T-cell (primary cell): ENCODE measurements at places on chromosomes 1 and 21.

- no peaks in the 10 kb centered on the region for H3K27me3 ChIP-seq
- H3K36me3 ChIP-seq: peaks cover 27% of the 10 kb centered on the region
- no peak overlapping the region for H3K4me3 ChIP-seq
- no peak for DNase-seq
- H3K4me1 ChIP-seq: no peaks in the 10 kb centered on the region
- H3K27ac ChIP-seq: no peak overlapping the region
Observed at GRCh38 chr1:172609528-172609927, 49.4 kb upstream of the FASLG start.

DNA sequence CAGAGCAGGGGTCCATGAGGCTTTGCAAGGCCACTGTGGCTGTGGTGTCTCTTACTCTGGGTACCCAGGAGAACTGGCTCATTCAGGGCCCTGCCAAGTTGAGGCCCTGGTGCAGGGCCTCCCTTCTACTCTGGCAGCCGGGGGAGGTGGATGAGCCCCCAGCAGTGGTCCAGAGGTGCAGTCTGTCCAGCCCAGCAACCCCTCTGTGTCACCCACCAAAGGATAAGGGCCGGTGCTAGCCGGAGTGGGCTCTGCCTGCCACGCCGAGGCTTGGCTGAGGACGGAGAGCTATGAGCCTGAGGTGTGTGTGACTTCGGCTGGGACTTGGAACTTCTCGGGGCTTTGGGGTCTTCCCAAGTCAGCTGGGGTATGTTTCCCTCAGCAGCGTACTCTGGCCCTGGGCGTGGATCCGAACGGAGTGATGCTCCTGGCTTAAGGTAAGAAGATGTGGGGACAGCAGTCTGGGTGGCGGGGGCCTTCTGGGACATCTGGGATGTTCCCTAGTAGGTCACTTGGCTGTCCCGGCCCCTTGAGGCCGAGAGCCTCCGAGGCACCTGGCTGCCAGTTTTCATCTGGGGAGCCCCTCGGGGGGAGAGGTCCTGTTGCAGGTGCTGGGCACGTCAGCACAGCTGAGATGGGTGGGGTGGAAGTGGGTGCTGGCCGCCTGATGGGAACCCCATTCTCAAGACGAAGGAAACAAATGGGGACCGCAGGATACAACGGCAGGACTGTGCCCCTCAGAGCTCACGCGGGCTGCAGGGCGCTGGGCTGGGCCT lies 25.9 kb downstream of the RUNX3 start:
- DNase-seq: peak; percentile 12
- peaks cover 32% of the 10 kb centered on the region for H3K36me3 ChIP-seq
- no peak overlapping the region for H3K27ac ChIP-seq

- H3K36me3 ChIP-seq: no peaks in the 10 kb centered on the region
- H3K27me3 ChIP-seq: no peaks in the 10 kb centered on the region
- no peak overlapping the region for H3K4me3 ChIP-seq
- H3K27ac ChIP-seq: no peak overlapping the region
Observed at GRCh38 chr1:60390593-60391282, 317.2 kb upstream of the C1orf87 start.

GRCh38 chr1:216531263-216532239 lies 108.3 kb upstream of the USH2A start:
- no peak for DNase-seq
- no peak overlapping the region for H3K27ac ChIP-seq
- no peak overlapping the region for H3K4me3 ChIP-seq
- H3K27me3 ChIP-seq: no peaks in the 10 kb centered on the region

DNA sequence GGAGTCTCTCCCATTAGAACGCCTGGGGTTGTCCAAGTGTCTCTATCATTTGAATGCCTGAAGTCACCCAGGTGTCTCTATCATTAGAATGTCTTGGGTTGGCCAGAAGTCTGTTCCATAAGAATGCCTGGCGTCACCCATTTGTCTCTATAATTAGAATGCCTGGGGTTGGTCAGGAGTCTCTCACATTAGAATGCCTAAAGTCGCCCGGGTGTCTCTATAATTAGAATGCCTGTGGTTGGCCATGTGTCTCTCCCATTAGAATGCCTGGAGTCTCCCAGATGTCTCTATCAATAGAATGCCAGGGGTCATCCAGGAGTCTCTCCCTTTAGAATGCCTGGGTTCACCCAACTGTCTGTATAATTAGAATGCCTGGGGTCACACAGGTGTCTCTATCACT lies 54.5 kb downstream of the RNF187 start:
- no peaks in the 10 kb centered on the region for H3K27me3 ChIP-seq
- H3K27ac ChIP-seq: no peak overlapping the region
- DNase-seq: no peak
- H3K4me1 ChIP-seq: no peaks in the 10 kb centered on the region

DNA sequence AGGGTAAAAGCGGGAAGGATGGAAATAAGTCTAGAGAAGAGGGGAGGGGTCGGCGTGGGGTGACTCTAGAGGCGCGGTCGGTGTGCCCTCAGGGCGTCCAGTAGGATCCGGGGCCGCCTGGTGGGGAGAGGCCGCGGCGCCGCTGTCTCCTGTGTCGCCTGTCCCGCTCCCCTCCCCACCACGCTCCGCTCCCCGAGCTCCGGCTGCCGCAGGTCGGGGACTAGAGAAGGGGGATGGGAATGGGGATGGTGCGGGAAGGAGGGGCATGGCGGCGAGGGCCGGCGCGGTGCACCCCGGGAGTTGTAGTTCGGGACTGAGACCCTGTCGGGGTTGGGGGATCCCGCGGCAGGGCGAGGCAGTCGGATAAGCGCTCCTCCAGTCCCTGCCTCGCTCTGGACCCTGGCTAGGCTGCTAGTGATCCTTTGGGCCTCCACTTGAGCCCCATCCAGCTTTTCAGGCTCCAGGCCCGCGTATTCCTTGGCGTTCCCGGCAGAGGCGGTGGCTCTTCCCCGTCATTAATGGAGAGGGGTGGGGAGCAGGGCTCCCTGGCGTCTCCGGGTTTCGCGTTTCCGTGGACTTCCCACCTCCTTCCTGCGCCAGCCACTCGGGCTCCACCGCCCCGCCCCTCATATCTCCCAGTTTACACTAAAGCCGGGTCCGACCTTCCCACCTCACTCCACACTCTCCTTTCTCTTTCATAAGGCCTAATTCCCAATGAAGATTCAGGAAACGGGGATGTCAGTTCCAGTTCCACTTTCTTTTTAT lies at the start of gene ENTREP3:
TSS of gene ENTREP3 (minus strand) at position 241 of the 765 bp plus-strand sequence. CDS start 606 bp downstream, outside the sequence.
- peak within 1 kb of the TSS; percentile 30 for H3K27ac ChIP-seq
- DNase-seq: peak; percentile 43
- peaks cover 7% of the 10 kb centered on the region for H3K4me1 ChIP-seq
- H3K4me3 ChIP-seq: peak within 1 kb of the TSS; percentile 77
- H3K36me3 ChIP-seq: no peaks in the 10 kb centered on the region

GRCh38 chr1:43648221-43648847 lies 1.6 kb upstream of the KDM4A start:
- no peaks in the 10 kb centered on the region for H3K27me3 ChIP-seq
- no peak overlapping the region for H3K27ac ChIP-seq
- no peak overlapping the region for H3K4me3 ChIP-seq

DNA sequence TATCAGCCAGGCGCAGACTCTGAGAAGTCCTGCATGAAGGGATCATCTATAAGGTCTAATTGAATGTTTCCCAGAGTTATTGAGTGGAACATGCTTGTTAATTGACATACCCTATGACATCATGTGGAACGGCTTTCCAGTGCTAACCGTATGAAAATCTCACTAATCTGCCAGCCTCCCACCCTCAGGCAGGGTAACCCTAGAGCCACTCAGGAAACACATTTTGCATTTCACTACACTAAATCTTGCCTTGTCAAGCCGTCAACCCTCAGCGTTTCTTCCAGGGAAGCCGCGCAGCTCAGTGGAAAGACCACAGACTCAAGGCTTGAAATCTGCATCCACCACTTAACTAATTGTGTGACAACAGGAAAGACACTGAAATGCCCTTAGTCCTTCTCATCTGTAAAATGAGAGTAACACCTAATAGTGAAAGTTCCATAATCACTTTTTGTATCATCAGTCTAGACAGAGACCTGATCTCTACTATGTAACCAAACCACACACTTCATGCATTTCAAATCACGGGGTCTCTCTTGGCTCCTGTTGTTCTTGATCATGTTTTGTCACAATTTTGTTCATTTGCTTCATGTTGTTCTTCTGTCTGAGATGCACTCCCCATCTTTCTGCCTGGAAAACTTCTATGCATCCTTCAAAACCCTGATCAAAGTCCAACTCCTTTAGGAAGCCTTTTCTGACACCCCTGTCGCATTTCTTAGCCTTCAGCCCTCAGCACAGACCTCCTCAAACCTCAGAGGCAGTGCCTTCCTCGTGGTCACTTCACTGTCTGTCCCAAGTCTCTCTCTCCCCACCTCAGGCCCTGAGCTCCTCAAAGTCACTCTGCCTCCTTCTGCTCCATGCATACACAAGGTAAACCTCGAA lies 246.5 kb downstream of the TOMM20 start:
- H3K27me3 ChIP-seq: no peaks in the 10 kb centered on the region
- no peak overlapping the region for H3K4me3 ChIP-seq
- H3K27ac ChIP-seq: no peak overlapping the region
- DNase-seq: no peak
- H3K4me1 ChIP-seq: peaks cover 8% of the 10 kb centered on the region
- H3K36me3 ChIP-seq: no peaks in the 10 kb centered on the region

- no peaks in the 10 kb centered on the region for H3K4me1 ChIP-seq
- no peak overlapping the region for H3K4me3 ChIP-seq
- no peak for DNase-seq
- no peaks in the 10 kb centered on the region for H3K36me3 ChIP-seq
Observed at GRCh38 chr1:216459651-216460207, 36.5 kb upstream of the USH2A start.

GRCh38 chr1:228983231-228983660 lies 248.0 kb downstream of the RHOU start:
- H3K4me3 ChIP-seq: no peak overlapping the region
- no peak overlapping the region for H3K27ac ChIP-seq
- H3K4me1 ChIP-seq: no peaks in the 10 kb centered on the region
- H3K27me3 ChIP-seq: peaks cover 16% of the 10 kb centered on the region

- no peak overlapping the region for H3K27ac ChIP-seq
- no peak overlapping the region for H3K4me3 ChIP-seq
- DNase-seq: no peak
- H3K4me1 ChIP-seq: no peaks in the 10 kb centered on the region
- H3K27me3 ChIP-seq: no peaks in the 10 kb centered on the region
Observed at GRCh38 chr21:27807596-27807995, 840.7 kb upstream of the ADAMTS5 start.

DNA sequence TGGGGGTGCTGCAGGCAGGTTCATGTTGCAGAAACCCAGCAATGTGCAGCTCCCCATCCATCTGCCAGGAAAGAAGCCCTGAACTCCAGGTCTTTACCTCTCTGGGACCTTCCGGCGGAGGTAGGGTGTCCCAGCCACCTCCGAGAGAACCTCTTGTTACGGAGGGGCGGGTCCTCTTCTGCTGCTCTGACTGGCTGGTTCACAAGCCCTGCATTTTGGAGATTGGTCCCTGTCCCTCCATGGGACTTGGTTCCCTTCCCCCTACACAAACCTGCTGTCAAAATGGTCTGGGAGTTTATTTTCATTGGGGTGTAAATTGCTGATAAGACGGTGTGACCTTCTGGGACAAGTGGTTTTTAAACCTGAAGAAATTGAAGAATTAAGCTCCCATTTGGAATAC lies 8.0 kb upstream of the CELSR2 start:
- H3K27ac ChIP-seq: no peak overlapping the region
- H3K4me1 ChIP-seq: peaks cover 20% of the 10 kb centered on the region
- H3K27me3 ChIP-seq: peaks cover 22% of the 10 kb centered on the region
- no peak for DNase-seq

DNA sequence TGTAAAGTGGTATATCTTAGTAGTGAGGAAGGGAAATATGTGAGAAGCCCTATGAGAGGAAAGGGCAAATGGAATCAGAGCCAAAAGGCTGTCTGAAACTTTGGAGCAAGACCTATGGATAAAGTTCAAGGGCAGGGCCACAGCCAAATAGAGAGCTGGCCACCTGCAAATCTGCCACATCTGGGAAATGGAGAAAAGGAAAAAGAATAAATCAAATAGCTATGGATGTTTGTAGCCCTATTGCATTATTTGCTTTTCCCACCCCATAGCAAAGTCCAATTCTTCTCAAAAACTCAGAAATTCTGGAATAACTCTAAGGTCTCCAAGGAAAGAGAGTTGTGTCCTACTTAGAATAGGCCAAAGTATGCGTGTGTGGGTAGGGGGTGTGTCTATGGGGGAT lies 4.0 kb upstream of the HLX start:
- H3K27me3 ChIP-seq: peaks cover 44% of the 10 kb centered on the region
- H3K36me3 ChIP-seq: no peaks in the 10 kb centered on the region
- H3K4me3 ChIP-seq: no peak overlapping the region

DNA sequence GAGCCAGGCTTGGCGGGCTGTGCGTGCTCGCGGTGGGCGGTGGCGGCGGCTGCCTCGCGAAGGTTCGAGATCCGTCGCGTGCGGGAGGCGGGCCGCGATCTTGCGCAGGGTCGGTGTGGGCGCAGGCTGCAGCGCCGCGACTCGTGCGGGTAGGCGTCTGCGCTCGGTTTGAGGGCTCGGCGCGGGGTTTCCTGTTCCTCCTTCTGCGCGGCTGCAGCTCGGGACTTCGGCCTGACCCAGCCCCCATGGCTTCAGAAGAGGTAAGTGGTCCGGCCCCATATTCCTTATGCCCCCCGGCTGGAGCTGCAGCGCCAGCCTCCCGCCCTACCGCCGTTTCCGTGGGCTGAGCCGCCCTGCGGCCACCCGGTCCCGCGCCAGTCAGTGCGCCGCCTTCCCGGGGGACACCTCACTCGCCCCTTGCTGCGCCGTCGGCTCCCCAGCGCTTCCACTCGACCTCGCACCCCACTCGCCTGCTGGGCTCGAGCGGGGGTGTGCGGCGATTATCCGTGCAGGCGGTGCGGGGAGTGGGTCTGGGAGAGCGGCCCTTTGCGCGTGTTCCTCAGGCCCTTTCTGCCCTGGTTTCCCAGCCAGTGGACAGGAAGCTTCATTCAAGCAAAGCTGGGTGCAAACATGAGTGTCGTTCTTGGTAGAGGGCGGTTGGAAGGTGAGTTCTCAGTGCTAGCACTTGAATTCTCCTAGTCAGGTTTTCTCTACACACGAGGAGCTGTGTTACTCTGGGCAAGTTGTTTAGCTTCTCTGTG lies at the start of gene CACYBP:
TSS of gene CACYBP (plus strand) at position 12 of the 761 bp plus-strand sequence. CDS start at position 246, 234 bp downstream.
- H3K36me3 ChIP-seq: no peaks in the 10 kb centered on the region
- H3K4me1 ChIP-seq: peaks cover 22% of the 10 kb centered on the region
- peak within 1 kb of the TSS; percentile 75 for H3K4me3 ChIP-seq
- peak within 1 kb of the TSS; percentile 99 for H3K27ac ChIP-seq
- no peaks in the 10 kb centered on the region for H3K27me3 ChIP-seq
- no peak for DNase-seq

GRCh38 chr1:66761221-66761620 lies 9.0 kb downstream of the DYNLT5 start:
- H3K27ac ChIP-seq: no peak overlapping the region
- no peaks in the 10 kb centered on the region for H3K27me3 ChIP-seq
- no peak overlapping the region for H3K4me3 ChIP-seq
- no peaks in the 10 kb centered on the region for H3K4me1 ChIP-seq

DNA sequence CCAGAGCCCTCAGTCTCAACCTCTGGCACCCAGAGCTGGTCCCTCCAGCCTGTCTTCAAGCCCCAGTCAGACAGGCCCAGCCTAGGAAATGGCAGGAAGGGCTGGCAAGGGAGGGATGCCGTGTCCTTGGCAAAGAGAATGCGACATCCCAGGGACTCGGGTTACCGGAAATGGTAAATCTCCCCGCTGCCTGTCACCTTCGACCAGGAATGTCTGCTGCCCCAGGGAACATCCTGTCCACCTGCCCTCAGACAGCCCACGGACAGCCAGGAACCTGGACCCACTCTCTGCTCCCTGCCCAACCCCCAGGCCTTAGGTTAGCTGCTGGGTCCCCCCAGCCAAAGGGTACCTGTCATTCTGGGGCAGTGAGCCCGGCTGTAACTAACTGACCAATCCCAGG lies 23.9 kb downstream of the HSPG2 start:
- H3K27me3 ChIP-seq: peaks cover 5% of the 10 kb centered on the region
- no peak overlapping the region for H3K4me3 ChIP-seq
- no peak for DNase-seq
- H3K4me1 ChIP-seq: no peaks in the 10 kb centered on the region
- no peaks in the 10 kb centered on the region for H3K36me3 ChIP-seq
